Mesenchymal stem cell (in vitro differentiated cells and primary cell): ENCODE measurements at places on chromosomes 1 and 21.

DNA sequence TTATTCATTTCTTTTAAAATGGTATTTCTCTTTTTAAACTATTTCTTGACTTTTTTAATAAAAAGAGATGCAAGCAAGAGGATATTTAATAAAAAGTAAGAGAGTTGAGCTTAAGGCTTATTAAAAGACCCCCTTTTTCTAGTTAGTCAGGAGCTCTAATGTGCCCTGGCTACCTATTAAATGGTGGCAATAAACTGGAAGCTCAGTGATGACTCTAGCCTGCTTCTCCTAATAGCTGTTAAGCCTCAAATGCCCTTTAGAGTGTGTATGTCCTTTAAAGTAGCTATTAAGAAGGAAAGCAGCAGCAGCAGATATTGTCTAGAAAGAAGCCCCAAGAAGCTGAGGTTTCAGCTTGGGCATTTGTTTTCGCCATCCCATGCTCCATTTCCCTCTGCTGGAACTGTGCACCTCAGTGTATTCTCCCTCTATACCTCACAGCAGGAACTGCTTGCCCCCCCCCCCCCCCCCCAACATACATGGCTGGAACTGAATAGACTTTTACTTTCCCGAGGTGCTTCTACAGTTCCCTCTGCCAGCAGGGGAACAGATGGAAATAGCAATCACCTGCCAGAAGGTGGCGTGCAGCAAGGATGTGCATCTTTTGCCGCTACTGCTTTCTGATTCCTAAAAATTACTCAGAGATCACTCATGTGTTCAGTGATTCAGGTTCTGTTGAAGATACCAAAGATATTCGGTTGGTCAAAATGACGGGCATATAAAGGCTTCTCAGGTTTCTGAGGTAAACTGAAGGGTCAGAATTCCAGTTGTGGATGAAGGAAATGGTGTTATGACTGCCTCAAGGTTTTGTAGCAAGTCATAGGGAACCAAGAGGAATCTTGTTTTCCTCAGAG is 2.5 kb downstream of the RGS4 start:
- H3K4me3 ChIP-seq: no peak overlapping the region
- peaks cover 8% of the 10 kb centered on the region for H3K36me3 ChIP-seq
- H3K27me3 ChIP-seq: no peaks in the 10 kb centered on the region

GRCh38 chr21:46216132-46216747 is 12.3 kb downstream of the LSS start:
- no peak overlapping the region for H3K4me3 ChIP-seq
- no peaks in the 10 kb centered on the region for H3K27me3 ChIP-seq
- H3K36me3 ChIP-seq: peaks cover 88% of the 10 kb centered on the region
- no peak overlapping the region for H3K27ac ChIP-seq
- H3K4me1 ChIP-seq: peaks cover 10% of the 10 kb centered on the region

- H3K27me3 ChIP-seq: no peaks in the 10 kb centered on the region
- DNase-seq: peak; percentile 9
- H3K4me1 ChIP-seq: peaks cover 2% of the 10 kb centered on the region
- H3K36me3 ChIP-seq: no peaks in the 10 kb centered on the region
Observed at GRCh38 chr1:63668298-63668697, 75.1 kb downstream of the PGM1 start.

GRCh38 chr1:23667411-23667810 is 24.2 kb upstream of the RPL11 start:
- no peak overlapping the region for H3K4me3 ChIP-seq
- H3K4me1 ChIP-seq: peaks cover 2% of the 10 kb centered on the region
- peak; percentile 35 for DNase-seq
- H3K27me3 ChIP-seq: peaks cover 13% of the 10 kb centered on the region

DNA sequence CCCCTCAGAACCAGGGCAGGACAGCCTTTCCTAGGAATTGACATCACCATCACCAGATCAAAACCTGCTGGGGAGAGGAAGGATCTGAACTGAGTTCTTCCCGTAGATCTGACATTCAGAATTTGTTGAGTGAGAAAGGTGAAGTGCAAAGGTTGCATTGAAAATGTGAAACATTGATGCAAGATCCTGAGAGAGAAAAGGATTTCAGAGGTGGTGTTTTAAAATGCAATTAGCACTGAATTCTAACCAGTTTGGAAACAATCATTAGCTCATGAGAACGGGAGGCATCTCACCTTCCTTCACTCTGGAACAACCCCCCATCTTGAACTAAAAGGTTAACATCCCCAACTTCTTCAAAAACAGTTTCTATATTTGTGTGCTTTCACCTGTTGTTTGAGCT is 20.4 kb downstream of the LMO4 start:
- no peak overlapping the region for H3K4me3 ChIP-seq
- peaks cover 57% of the 10 kb centered on the region for H3K36me3 ChIP-seq
- no peaks in the 10 kb centered on the region for H3K4me1 ChIP-seq
- H3K27ac ChIP-seq: no peak overlapping the region
- DNase-seq: no peak

GRCh38 chr1:233113009-233113879 is 162.8 kb downstream of the NTPCR start:
- H3K4me1 ChIP-seq: peaks cover 8% of the 10 kb centered on the region
- DNase-seq: peak; percentile 100
- H3K36me3 ChIP-seq: no peaks in the 10 kb centered on the region
- H3K4me3 ChIP-seq: no peak overlapping the region
- H3K27ac ChIP-seq: peak overlapping the region; percentile 99

DNA sequence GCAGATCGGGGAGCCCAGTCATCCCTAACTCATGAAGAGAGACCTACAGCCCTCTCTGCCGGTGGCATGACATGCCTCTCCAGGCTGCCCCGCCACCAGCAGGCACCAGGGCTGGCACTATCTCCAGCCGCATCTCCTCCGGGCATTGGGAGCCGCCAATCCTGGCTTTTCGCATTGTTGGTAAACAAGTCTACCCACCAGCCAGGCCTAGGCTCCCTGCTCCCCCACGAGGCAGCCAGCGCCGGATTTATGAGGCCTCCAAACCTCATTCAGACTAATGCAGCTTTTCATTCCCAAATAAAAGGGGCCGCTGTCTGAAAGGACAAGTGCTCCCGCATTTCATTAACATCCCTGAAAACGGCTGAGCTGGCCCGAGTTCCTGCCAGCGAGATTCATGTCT is 3.4 kb upstream of the GRIK3 start:
- no peak overlapping the region for H3K27ac ChIP-seq
- H3K4me3 ChIP-seq: no peak overlapping the region

DNA sequence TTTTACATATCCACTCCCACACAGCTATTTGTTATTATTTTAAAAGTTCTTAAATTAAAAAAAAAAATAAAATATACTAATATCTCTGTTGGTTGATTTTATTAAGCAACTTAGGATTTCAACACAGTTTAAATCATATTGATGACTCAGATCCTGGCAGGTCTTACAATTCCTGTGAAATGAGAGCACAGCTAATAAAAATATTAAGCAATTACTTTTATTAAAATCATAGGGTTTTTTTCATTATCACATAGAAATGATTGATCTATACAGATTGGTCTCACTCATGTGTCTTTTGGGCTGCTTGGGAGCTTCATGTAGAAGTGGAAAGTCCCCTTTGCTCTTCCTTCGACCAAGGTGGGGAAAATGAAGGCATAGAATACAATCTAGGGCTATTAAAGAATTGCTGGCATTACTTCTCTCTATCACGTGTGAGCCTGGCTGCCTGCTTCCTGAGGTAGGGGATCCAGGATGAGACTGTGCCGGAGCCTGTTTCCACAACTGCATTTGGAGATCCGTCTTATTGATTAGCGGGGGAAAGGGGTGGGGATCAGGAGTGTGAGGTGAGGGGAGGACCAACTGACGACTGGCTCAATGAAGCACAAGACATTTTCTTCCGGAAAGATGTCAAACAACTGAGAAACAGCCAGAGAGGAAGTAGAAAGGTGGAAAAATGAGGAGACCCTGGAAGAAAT is 858.0 kb downstream of the USP25 start:
- peak overlapping the region; percentile 80 for H3K27ac ChIP-seq
- DNase-seq: peak; percentile 34
- H3K4me3 ChIP-seq: peak overlapping the region; percentile 84

GRCh38 chr1:119002028-119002686 is 14.0 kb upstream of the TBX15 start:
- peaks cover 77% of the 10 kb centered on the region for H3K27me3 ChIP-seq
- H3K27ac ChIP-seq: no peak overlapping the region
- DNase-seq: peak; percentile 66
- H3K4me3 ChIP-seq: no peak overlapping the region

GRCh38 chr1:165988817-165989216 is 161.4 kb downstream of the UCK2 start:
- H3K36me3 ChIP-seq: no peaks in the 10 kb centered on the region
- H3K4me1 ChIP-seq: no peaks in the 10 kb centered on the region
- no peak for DNase-seq
- no peaks in the 10 kb centered on the region for H3K27me3 ChIP-seq
- H3K4me3 ChIP-seq: no peak overlapping the region

DNA sequence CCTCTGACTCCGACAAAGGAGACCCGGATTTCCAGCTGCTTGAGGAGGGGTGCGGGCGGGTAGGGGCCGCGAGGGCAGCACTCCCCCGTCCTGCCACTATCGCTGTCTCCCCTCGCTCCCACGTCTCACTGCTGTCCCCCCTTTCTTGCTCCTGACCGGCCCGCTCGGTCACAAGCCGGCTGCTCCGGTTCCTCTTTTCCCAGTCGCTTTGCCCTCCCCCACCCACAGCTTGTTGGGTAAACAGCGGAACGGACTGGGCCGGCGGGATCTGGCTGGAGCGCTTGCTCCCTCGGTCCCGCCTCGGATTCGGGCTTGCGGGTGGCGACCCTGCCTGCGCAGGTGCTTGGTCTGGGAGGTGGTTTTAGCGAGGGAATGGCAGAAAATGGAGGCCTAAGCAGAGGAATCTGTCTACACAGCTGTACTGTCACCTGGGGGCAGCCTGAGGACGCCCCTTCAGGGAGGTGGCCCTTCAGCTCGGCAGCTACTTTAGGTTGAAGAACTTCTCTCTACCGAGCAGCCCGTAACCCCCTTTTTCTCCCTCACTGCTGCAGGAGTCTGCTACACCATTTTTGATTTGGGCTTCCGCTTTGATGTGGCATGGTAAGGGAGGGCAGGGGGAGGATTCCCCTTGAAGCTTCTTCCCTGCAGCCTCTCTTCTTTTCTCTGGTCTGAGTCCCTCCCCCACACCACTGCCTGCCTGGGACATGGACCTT is 645 bp downstream of the ATP6V0B start:
- H3K27me3 ChIP-seq: no peaks in the 10 kb centered on the region
- peaks cover 46% of the 10 kb centered on the region for H3K36me3 ChIP-seq
- peak overlapping the region; percentile 98 for H3K4me3 ChIP-seq
- DNase-seq: peak; percentile 50
- peak overlapping the region; percentile 27 for H3K27ac ChIP-seq
- H3K4me1 ChIP-seq: peaks cover 46% of the 10 kb centered on the region

GRCh38 chr1:21914880-21915640 is 22.1 kb downstream of the HSPG2 start:
- peak; percentile 45 for DNase-seq
- H3K4me1 ChIP-seq: peaks cover 56% of the 10 kb centered on the region
- H3K27me3 ChIP-seq: no peaks in the 10 kb centered on the region
- no peak overlapping the region for H3K27ac ChIP-seq
- no peak overlapping the region for H3K4me3 ChIP-seq

DNA sequence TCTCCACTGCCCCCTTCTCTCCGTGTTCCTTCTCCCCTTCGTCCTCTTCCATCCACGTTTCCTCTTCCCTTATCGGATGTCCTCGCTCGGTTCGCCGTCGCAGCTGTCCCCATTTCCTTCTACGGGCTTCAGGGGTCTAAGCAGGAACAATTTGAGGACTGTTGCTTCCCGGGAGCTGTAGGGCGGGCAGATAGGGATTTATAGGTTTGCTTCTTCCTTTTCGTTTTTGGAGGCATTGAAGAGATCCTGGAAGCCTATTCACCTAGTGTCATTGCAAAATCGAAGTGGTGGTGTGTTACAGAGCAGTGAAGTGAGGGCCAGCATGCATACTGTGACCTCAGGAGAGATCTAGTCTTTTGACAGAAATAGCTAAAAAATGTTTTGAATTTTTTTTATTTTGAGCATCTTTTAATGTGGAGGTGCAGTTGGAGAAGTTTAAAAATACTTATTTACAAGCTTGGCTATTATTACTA is 897 bp downstream of the ZYG11B start:
- H3K27me3 ChIP-seq: no peaks in the 10 kb centered on the region
- DNase-seq: peak; percentile 32
- H3K27ac ChIP-seq: no peak overlapping the region
- peaks cover 3% of the 10 kb centered on the region for H3K4me1 ChIP-seq
- no peaks in the 10 kb centered on the region for H3K36me3 ChIP-seq

DNA sequence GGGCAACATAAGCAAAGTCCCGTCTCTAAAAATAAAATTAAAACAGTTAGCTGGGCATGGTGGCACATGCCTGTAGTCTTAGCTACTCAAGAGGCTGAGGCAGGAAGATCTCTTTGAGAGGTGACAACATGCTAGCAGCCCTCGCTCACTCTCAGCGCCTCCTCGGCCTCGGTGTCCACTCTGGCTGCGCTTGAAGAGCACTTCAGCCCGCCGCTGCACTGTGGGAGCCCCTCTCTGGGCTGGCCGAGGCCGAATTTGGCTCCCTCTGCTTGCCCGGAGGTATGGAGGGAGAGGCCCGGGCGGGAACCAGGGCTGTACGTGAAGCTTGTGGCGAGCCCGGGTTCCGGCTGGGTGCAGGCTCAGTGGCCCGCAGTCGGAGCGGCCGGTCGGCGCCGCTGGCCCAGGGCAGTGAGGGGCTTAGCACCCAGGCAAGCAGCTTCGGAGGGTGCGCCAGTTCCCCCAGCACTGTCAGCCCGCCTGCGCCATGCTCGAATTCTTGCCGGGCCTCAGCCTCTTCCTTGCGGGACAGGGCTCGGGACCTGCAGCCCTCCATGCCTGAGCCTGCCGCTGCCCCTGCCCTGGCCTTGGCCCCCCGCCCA is 138.3 kb downstream of the MAP3K21 start:
- H3K4me1 ChIP-seq: no peaks in the 10 kb centered on the region
- no peaks in the 10 kb centered on the region for H3K36me3 ChIP-seq
- H3K27me3 ChIP-seq: no peaks in the 10 kb centered on the region
- H3K27ac ChIP-seq: no peak overlapping the region
- no peak for DNase-seq
